ENCODE measurements at places on chromosomes 16 and 17.

- DNase-seq = no peak
Measured at GRCh38 chr17:39461926-39462569, 762 bp downstream of the CDK12 start.

DNA sequence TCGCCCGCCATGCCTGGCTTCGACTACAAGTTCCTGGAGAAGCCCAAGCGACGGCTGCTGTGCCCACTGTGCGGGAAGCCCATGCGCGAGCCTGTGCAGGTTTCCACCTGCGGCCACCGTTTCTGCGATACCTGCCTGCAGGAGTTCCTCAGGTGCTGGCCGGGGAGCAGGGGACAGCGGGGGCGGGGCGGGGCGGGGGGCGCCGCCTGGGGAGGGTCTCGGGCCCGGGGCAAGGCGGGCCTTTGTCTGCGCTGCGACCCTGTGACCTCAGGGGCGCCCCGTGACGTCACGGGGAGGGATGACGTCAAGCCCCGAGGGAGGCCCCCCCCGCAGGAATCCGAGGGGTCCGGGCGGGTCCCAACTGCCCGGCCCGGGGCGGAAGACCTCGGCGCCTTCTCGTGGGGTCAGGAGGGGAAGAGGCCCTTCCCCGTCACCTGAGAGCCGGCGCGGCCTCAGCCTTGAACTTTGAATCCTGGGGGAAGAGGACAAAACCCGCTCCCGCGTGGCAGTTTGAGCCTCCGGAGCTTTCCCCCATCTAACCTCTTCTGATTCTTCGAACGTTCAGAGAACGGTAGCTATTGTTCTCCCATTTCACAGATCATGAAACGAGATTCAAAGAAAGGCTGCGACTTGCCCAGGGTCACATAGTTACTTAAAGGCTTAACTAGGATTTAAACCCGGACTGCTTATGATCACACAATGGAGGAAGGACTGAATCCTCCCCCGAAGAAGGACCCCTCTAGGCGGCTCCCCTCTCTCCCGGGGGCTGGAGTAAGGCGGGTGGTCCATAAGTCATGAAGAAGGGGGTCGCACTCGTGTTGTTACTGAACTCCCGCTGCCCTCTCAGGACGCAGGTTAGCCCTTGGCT lies 527 bp downstream of the TRAF4 start:
- peak; percentile 85 for DNase-seq

DNA sequence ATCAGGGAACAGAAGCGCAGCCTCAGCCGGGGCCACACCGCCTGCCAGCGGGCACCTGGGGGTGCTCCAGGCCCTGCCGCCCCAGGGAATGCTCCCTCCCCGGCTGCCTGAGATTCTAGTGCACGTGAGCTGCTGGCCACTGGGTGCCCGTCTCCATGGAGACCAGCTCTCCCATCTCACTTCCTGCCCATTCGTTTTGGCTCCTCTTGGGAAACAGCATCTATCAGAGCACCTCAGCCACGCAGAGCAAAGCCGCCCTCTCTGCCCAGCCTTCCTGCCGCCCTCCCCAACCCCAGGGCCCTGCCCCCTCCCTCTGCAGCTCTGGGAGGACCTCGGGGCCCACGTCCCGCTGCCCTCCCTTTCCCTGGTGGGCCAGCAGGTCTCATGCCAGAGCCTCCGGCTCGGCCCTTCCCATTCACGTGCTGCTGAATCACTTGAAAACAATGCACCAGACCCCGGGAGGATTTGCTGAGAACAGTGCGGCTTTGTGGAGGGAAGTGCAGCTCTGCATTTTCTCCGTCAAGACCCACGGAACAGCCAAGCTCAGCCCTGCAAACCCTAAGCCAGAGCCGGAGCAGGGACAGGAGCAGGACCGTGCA lies 19.4 kb downstream of the CEP295NL start:
- no peak for DNase-seq

GRCh38 chr16:21684199-21684598 lies 20.4 kb downstream of the OTOA start:
- peak; percentile 86 for DNase-seq

GRCh38 chr17:50955667-50956120 lies 89.5 kb upstream of the TOB1 start:
- no peak for DNase-seq

- DNase-seq = peak; percentile 92
Measured at GRCh38 chr17:42536372-42537155, 523 bp downstream of the NAGLU start.

DNA sequence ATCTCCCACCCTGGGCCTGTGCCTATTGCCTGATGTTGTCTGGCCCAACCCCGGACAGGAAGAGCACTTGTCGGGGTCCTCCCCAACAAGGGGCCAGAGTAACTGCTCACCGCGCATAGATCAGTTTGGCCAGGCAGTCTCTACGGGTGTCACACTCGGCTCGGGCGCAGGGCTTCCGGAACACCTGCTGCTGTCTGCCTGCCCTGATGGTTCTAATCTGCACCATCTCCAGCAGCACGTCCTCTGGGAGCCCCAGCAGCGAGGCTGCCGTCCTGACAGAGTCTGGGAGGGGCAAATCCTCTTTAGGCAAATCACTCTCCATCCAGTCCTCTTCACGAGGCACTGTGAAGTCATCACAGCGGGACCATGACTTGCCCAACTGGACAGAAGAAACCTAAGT lies 24.0 kb downstream of the MYO19 start:
- DNase-seq = no peak

- DNase-seq = no peak
Measured at GRCh38 chr16:8847145-8847544, 21.7 kb downstream of the CARHSP1 start.

GRCh38 chr17:40818733-40819527 lies 3.5 kb downstream of the KRT10 start:
- peak; percentile 93 for DNase-seq

GRCh38 chr17:11924076-11924475 lies 73.2 kb downstream of the ZNF18 start:
- no peak for DNase-seq

- DNase-seq = no peak
Measured at GRCh38 chr17:57670769-57671569, 74.1 kb downstream of the CCDC182 start.

DNA sequence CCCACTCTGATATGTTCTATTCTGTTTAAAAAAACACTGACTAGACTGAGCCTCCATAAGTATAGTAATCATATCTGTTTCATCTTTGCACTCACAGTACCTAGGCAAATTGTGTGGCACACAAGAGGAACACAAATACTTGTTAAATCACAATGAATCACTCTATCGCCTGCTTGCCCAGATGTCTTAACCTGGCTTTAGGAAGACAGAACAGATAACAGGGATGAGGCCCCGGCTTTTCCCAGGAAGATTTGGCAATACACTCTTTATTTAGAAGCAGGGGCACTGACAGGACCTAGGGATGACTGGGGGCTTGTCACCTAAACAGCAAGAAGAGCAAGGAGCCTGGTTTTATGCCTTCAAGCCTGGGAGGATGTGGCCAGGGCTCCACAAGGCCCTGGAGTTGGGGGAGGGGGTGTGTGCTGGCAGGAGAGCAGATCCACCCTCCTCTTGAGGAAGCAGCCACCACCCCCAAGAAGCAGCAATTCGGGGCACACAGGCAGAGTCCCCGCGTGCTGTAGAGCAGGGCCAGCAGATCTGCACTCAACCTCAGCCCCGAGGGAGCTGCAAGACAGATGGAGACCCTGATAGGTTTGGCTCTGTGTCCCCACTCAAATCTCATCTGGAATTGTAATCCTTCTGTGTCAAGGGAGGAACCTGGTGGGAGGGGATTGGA lies 41.0 kb upstream of the KSR1 start:
- DNase-seq = no peak

DNA sequence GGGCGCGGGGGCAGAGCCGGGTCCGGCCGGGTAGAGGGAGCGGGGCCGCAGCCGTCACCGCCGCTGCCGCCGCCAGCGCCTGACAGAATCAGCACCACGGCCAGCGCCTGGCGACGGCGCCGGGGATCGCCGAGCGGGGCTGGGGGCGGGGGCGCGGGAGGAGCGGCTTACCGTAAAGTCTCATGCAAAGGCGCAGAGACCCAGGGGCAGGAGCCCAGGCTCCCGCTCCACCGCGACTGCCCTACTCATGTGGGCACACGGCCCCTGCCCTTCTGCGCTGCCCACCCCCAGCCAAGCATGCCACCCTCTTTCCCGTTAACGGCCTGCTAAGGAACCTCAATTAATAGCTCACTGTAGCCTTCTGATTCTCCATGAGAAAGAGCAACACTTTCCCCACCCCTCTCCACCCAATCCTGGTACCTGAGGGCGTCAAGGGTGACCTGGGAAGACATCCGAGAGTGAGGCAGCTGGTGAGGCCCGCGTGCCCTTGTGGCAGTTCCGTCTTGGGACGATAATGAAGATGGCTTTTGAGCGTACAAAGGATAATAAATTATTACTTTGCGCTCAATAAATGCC lies at the start of gene SEZ6:
Gene SEZ6 (minus strand): TSS at position 98 of the 576 bp plus-strand sequence. CDS start 164 bp downstream, outside the sequence.
- DNase-seq = peak; percentile 88

DNA sequence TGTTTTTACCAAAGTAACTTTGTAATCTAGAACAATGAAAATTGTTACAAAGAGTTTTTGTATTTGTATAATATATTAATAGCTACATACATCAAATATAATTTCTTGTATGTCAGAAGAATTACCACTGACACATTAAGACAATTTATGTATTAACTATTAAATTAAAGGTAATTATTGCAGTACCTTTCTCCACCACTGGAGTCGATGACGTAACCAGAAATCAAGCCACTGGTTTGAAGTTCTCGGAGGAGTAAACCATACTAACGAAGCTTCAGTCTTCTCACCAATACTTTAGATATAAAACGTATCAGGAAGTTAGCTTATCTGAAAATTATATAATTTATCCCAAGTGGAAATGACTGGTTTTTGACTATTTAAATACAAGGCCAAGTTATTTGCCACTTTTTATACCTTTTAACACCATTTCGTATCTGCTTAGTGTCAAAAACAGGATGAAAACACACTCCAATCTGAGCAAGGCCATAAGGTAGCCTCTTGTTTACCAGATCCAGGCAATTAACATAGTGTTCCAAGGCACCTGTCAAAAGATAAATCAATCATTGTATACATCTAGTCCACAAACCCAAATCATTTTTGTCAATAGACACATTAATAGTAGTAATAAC lies 4.3 kb downstream of the POLG2 start:
- DNase-seq = peak; percentile 84

DNA sequence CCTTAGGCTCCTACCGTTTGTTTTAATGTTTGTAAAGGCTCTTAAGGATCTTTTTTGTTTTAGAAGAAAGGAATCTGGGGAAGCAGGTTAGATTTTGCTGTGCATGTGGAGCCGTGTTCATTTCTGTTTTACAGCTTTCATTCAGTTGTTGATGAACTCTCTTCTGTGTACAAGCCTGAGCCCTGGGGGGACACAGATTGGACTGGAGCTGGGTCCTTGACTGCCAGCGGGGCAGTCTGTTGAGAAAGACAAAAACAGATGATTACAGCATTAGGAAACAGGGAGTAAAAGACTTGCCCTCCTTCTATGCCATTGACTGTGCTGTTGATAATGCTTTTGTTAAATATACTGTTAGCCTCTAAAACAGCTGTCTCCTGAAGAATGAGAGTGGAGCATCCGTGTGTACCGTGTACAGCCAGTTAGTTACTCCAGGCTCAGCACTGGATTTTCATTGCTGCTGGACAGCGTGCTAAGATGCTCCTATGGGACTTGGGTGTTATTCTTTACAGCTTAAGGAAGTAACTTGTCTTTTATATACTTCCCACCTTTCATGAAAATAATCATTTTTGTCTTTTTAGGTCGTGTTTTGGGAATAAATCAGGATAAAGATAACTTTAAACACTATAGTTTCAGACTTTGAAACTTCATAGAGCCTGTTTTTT lies 3.2 kb downstream of the MAP1LC3B start:
- DNase-seq = no peak

DNA sequence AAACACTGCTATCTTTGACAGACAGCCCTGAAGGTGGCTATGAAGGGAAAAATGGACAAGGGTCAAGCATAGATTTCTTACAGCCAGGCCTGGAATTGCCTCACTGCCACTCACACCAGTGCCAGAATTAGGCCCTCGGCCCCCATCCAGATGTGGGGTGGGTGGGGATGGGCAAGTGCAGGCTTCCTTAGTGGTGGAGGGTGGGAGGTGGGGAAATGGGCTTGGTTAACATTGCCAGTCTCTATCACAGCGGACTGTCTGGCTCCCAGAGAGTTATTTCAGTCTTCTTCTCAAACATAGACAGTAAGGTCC lies 24.9 kb downstream of the B9D1 start:
- no peak for DNase-seq

- no peak for DNase-seq
Measured at GRCh38 chr17:78738278-78738677, 43.8 kb downstream of the CYTH1 start.

DNA sequence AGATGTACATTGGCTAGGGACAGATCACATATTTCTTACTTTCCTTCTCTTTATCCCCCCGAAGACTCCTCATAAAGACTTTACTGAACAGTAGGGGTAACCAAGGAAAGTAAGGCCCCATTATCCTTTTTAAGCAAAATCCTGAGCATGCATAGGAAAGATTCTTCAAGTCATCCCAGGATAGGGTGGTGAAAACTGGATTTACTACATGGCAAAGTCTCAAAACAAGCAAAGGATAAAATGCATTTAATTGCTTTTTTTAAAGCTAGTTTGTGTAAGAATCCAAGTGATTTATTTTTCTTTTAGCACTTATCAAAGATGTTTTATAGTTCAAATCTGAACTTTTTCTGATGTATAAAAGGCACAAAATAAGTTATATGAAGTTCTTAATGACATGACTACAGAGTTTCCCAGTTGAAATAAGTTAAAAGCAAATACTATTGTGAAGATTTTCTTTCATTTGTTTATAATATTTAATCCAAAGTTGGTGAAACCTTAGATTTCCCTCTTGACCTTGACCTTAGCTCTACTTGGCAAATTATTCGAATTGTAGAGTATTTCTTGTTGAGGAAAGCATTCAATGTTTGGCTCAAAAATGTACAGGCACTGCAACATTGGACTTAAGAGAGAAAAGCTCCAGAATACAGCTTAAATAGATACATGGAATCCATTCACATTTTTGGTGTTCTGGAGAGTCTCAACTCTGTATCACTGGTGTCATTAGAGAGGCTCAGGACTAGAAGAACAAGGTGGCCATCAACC lies 104.3 kb downstream of the ABCA8 start:
- no peak for DNase-seq

GRCh38 chr17:9577373-9577709 lies 899 bp downstream of the CFAP52 start:
- no peak for DNase-seq

- DNase-seq = no peak
Measured at GRCh38 chr16:72444696-72445095, 272.7 kb upstream of the PMFBP1 start.
